Stimulated activated CD8-positive, alpha-beta memory T cell treated with anti-CD3 and anti-CD28 coated beads, Interleukin-4, amount 100 ng/mL, for 24 hours (primary cell): ENCODE measurements at places on chromosomes 16 and 17.

DNA sequence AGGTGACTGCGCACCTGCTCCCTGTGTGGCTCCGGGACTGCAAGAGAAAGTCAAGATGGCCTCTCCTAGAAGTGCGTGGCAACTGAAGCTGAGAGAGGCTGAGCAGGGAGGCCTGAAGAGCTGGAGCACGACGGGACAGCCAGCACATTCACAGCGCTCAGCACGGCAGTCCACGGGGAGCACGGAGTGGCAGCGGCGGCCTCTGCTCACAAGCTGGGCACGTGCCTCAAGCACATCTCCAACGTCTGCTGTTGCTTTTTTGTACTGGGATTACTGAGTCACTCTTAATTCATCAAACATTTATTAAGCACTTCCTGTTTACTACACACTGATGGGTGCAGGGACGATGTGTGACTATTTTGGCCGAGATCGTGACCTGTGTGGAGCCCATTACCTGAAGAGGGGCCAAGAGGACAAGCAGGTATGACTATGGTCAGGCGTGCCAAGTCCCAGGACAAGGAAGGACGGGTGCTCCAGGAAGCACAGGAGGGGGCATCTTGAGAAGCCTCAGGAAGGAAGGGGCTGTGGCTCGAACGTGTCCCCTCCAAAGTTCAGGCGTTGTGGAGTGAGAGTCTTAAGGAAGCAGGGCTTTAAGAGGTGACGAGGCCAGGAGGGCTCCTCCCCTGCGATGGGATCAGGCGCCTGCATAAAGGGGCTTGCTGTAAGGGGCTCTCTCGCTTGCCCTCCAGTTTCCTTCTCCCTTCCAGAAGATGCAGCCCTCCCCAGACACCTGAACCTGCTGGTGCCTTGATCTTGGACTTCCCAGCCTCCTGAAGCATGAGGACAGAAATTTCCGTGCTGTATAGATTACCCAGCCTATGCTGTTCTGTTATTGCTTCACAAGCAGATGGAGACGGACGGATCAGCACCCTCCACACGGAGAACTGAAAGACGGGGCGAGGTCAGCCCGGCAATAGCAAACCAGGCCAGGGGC, 105.8 kb downstream of the ADCY9 start:
- DNase-seq, result no peak

GRCh38 chr16:86252596-86252995, 257.7 kb upstream of the FOXF1 start:
- no peak for DNase-seq

DNA sequence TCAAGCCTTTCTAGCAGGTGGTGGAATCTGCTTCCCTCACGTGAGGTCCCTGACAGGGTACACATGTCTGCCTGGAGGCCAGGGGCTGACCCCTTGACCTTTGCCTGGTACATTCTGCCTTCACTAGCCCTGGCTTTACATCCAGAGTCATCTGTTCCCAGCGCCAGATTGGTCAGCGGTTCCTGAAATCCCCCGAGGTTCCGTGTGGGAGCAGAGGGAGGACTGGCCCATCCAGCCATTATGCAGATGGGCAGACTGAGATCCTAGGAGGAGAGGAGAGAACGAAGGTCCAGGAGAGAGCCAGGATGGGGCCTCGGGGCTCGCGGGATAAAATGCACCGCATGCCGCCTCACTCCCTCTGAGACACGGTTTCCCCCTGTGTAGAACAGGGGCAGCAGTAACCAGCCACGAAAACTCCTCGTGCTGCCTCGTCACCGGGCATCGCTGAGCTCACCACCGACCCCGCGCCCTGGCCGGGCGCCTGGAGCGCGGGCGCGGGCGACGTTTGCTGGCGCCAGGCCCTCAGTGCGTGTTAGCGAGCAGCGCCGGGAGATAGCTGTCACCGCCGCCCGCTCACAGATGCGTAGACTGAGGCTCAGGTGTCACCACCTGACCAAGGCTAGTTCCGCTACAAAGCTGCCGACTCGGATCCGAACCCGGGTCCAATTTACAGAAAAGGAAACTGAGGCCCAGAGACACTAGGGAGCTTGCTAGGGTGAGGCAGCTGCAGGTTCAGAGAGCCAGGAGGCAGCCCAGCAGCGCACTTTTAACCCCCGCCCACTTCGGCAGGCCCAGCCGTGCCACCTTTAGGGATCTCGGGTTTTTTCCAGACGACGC, 811 bp upstream of the MAP2K3 start:
- no peak for DNase-seq

DNA sequence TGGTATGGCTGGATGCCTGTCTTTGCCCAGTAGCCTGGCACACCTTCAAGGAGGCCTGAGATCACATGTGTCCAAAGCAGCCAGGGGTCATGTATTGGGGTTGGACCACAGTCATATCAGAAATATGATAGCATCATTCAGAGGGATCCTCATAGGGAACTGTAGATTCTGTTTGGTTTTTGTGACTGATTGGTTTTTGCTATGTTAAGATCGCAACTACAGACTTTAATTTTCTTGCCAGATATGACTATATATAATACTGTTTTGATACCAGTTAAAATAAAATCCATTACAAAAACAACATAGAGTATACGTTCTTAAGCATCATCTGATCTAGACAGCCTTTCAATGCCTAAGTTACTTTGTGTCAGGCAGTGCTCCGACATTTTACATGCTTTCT, 11.8 kb upstream of the SMPD3 start:
- DNase-seq, result no peak

DNA sequence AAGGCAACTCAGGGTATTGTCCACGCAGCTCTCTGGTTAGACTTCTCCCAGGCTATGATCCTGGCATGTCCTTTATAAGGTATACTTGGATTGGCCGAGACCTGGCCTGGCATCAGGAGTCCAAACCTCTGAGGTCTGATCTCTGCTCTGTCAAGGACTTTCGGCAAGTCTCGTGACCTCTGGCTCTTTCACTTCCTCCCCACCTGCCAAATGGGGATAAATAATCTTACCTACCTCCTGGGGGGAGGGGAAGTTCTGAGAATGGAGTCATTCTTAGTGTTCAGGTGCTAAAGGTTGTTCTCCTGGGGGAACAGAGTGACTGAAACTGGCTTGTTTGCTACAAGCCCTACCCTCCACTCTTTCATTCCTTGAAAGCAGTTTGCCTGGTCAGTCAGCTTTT, 7.6 kb downstream of the ATXN1L start:
- no peak for DNase-seq

- DNase-seq, result no peak
These were observed 253.3 kb upstream of the SALL1 start for GRCh38 chr16:51404386-51404785.

DNA sequence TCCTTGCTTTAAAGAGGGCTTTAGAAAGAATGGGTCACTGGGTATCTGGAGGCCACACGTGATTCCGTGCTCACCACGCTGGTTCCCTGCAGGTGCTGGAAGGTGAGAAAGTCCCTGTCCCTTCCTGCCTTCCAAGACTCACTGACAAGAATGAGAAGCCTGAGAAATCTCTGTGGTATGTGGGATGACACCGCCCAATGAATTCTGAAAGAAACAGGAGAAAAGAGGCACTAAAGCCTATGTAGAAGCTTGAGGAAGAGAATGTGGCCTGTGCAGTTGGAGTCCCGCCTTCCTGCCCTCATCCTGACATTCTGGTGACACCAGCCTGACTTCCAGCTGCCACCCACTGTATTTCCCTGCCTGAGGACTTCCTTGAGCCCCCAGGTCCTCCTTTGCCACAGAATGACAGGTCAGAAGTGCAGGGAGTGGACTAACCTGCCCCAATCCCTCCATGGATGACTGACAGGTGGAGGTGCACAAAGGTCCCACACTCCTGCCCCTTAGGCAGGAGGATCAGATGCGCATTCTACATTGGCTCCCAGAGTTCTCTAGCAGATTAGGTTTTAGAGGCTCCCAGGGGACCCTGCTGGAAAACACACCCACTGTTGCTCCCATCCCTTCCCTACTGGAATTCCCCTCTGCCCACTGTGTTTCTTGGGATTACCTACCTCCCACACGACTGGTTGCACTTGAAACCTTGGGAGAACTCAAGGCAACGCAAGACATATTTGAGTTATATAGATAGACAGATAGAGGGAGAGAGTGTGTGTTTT, 38.6 kb upstream of the TENT4B start:
- DNase-seq, result no peak

GRCh38 chr17:49815761-49816281, 27.3 kb downstream of the KAT7 start:
- DNase-seq, result no peak

DNA sequence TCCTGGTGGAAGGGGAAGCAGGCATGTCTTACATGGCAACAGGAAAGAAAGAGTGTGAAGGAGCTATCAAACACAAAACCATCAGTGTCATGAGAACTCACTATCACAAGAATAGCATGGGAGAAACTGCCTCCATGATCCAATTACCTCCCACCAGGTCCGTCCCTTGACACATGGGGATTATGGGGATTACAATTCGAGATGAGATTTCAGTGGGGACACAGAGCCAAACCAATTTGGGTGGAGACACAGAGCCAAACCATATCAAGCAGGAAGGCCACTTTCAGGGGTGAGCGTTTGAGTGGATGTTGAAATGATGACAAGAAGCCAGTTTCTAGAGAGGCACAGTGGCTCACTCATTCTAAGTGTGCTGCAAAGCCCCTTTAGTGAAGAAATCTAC, 143.8 kb downstream of the CPPED1 start:
- DNase-seq, result no peak

DNA sequence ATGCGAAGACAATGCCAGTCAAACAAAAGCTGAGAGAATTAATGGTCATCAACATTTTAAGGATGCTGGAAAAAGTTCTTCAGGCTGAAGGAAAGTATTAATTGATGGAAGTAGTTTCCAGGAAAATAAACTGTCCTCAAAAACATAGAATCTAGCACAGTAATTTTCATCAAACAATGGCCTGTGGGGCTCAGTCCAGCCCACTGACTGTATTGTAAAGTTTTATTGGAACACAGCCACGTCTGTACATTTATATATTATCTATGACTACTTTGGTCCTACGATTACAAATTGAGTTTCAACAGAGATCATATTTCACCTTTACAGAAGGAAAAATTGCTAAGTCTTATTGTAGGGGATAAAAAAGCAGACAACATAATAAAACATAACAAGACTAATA, 484.5 kb downstream of the KCNJ2 start:
- DNase-seq, result no peak

DNA sequence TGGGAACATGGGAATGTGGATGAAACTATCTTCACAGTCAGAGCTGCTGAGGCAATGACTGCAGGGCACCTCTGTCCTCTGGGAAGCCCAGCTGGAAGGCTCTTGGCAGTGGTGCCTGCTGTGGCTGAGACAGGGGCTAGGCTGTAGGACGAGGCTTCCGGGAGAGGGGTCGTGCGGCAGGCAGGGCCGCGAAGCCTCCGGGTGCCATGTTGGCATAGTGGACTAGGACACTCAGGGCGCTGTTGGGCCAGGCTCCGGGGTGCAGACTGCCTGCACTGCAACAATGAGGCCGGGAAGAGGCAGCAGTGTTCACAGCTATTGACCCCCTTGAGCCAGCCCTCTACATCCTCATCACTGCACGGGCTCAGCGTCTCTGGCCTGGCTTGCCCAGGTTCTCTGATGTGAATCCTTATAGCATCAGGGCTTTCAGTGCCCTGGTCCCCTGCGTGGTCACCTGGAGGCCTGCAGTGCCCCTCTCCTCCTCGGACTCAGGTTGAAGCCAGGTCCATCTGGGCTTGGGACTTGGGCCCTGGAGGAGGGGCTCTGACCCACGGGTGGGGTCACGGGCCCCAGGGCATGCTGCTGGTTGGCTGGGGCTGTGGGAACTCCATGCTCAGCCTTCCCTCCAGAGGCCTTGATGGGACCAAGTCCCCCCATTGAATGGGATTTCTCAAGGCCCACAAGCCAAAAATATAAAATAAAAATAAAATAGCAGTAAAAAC, 91.6 kb downstream of the TNFRSF13B start:
- no peak for DNase-seq

DNA sequence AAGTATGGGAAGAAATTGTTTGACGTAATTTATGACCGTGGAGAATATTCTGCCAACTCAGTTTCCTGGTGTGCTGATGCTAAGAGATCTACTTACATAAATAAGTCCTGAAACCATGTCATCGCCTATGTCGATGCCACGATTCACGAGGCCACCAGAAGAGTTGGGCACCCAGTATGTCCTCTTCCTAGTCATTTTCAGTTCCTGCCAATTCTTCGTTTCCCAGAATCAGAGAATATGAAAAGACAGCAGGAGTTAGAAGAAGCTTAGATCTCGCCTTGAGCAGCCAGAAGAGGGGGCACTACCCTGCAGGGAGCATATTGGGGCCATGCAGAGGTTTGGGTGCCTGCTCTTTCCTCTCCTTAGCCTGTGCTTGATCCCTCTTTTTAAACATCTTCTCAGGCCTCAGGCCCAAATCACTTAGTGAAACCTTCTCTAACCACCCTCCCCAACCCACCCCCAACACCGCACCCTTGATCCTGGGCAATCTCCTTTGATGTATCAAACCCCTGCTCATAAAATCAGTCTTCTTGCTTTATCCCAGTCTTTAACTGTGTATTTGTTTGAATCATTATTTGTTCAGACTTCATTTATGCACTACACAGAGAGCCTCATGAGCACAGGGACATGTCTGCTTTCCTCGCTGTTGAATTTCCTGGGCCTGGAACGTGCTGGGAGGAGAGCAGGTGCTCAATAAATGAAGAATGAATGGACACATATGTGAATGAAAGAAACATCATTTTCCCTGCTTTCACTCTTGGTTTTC, 12.2 kb upstream of the LONP2 start:
- DNase-seq, result no peak
